ENCODE measurements at places on chromosomes 1 and 21.

GRCh38 chr21:43304621-43305335 lies 122.2 kb downstream of the SIK1 start:
- DNase-seq: no peak

GRCh38 chr1:164155347-164155746 lies 403.6 kb upstream of the PBX1 start:
- DNase-seq: no peak

GRCh38 chr1:9728451-9729295 lies 77.1 kb downstream of the PIK3CD start:
- peak; percentile 49 for DNase-seq

DNA sequence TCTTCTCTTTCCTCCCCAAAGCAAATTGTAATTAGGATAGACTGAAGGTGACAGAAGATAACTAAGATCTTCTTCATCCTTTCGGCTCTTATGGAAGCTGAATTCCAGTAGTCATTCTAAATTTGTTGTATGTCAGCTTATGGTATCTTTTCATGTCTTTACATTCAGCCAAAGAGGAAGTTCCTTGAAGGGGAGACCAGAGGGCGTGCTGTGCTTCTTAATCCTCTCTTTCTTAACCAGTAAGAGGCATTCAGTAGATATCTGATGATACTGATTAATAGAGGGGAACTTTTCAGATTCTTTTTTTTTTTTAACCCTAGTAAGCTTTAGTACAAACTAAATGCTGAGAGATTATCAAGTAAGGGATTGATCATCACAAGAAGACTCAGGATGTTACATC lies 102.3 kb downstream of the OSBPL9 start:
- no peak for DNase-seq

GRCh38 chr1:94514095-94514727 lies 27.3 kb downstream of the F3 start:
- no peak for DNase-seq

GRCh38 chr1:240619906-240620621 lies 8.1 kb upstream of the GREM2 start:
- no peak for DNase-seq

GRCh38 chr1:178134061-178134460 lies 40.2 kb downstream of the RASAL2 start:
- DNase-seq: no peak

DNA sequence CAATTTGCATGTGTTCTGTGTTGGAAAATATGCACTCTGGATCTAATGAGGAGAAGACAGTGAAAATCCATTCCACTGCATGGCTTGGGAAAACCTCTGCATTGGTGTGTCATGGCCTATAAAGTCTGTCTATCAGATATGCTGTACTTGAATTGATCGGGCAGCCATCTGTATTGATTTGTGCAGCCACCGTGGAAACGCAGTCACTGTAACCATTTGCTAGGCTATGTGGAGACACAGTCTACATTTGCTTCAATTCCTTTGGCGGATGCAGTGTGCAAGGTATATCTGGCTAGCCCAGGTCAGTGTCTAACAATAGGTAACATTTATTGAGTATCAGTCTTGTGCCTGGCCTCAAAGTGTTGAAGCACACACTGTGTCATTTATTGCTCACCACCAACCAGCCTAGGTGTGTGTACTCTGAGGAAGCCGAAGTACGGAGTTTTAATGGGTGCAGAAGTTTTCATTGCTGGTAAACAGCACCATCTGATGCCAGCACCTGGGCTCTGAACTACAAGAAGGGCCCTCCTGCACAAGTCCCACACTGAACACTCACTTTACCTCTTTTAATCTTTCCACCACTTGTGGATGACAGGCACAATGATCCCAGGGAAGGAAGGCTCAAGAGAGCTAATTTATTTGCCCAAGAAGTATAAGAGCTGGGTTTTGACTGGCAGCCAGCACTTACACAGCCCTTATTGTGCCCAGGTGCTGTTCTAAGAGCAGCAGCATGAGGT lies 83.4 kb downstream of the DAB1 start:
- no peak for DNase-seq

DNA sequence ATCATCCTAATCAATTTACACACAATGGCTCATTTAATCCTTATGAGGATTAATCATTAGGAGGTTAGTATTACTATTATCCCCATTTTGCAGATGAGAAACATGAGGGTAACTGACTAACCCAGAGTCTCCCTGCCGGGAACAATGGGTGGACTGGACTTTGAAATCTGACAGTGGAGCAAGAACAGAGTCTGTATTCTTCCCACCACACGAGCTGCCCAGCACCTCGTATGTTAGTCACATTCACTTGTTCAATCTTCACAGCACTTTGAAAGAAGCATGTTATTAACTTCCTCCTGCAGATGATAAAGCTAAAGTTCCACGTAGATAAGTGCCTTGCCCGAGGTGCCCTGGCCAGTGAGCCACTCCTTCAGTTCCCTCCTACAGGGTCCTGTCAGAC lies 12.4 kb downstream of the C8B start:
- DNase-seq: no peak

DNA sequence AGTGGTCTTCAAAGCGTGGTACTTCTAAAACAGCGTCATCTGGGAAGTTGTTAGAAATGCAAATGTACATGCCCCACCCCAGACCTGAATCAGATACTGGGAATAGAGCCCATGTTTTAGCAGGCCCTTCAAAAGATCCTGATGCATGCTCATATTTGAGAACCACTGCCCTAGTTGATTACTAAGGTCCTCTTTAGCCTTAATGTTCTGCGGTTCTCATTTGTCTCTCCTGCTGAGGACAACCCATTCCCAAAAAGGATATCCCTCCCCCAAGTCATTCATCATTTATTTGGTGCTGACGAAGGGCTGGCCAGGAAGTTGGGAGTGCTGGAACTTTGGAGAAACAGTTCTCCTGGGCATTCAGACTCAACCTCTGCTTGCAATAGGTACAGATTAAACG lies 92.4 kb upstream of the RALGPS2 start:
- no peak for DNase-seq

DNA sequence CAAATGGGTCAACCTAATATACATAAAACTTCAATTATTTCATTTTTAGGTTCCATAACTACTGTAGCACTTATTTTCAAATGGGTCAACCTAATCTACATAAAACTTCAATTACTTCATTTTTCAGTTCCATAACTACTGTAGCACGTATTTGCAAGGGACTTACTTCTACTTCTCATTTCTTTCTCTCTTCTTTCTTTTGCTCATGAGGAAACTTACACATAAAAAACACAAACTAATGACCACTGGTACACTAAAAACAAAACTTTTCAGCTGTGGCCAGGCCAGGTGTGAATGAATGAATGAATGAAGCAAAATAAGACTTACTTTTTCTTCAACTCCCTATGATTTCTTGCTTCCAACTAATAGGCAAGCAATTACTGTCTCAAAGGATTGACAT lies 11.7 kb downstream of the SYDE2 start:
- no peak for DNase-seq

- no peak for DNase-seq
Observed at GRCh38 chr1:184986250-184986649, 11.9 kb upstream of the NIBAN1 start.

DNA sequence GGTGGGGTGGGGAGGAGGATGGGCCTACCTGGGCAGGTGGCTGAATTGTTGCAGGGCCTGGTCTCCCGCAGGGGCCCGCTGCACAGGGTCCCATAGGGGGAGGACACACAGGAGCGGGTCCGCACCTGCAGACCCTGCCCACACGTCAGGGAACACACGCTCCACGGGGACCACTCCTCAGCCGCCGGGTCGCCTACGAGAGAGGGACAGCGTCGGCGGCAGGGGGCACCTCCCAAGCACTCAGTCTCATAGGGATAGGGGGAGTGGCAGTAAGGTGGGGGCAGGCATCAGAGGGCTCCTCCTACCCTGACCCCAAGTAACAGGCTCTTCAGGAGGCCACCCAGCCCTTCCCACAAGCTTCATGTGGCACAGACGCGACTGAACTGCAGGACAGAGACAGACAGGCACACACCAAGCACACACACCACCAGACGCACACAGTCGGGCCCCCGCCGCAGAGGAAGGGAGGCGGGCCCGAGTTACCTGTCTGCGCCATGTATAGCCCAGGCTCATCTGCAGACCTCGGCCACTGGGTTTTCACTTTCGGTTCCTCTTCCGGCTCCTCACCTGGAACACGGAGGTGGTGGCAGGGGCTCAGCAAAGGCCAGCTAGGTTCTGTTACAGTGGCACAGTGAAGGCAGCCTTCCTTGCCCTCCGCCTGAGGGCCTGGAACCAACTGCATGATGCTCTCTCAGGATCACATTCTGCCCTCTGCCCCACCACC lies 19.8 kb downstream of the ADGRB2 start:
- no peak for DNase-seq

DNA sequence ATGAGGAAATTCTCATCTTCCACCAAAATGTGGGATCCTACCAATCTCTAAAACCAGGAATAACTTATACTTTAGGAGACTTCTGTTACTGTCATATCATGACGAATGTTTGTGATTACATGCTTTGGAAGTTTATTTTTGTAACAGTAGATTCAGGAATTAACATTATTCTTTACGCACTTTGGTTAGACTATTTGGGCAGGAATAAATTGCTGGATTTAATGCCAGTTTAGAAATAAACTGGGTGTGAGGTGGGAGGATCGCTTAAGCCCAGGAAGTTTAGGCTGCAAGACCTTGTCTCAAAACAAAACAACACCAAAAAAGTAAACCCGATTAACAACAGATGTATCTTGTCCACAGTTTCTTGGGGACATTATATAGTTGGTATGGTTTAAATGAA lies 52.1 kb downstream of the MIGA1 start:
- no peak for DNase-seq

DNA sequence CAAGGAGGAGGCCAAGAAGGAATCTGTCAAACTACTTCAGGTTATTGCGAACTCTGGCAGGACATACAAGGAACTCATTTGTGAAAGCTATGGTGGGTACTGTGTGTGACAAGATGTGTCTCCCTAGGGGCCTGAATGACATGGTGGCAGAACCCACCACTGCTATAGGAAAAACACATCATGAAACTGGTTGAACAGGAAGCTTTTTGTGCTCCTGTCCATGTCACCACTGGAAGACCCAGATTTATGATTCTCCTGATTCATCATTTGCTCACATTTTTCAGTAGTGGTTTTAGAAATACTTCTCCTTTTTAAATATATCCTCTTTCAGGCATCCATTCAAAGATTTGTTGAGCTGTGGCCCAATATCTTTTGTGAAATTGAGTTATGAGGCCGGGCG lies 23.6 kb downstream of the ARMH1 start:
- DNase-seq: no peak

DNA sequence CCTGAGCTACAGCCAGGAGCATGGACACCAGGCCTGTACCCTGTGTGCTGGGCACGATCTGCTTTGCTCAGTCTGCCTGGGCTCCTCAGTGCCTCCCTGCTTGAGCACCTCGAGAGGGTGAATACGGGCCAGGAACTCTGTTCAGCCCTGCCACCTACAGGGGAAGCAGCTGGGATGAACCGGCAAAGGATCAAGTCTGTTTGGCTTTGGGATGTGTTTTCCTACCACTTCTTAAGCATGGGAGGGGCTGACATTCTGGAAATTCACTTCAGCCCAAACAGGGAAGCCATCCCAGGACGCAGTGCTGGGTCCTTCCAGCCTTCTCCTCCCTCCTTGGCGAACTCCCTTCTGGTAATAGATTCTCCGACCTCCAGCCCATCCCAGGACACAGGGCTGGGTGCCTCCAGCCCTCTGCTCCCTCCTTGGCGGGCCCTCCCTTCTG lies 55.8 kb upstream of the SELENON start:
- no peak for DNase-seq

Measured in activated T-helper 9 cell treated with anti-CD3 and anti-CD28 coated beads, Interleukin-2, amount 50 U/mL, for 16 hours (primary cell).